ENCODE measurements at places on chromosomes 2 and 18.

- no peak for DNase-seq
Observed at GRCh38 chr2:138877421-138877820, 97.2 kb upstream of the NXPH2 start.

DNA sequence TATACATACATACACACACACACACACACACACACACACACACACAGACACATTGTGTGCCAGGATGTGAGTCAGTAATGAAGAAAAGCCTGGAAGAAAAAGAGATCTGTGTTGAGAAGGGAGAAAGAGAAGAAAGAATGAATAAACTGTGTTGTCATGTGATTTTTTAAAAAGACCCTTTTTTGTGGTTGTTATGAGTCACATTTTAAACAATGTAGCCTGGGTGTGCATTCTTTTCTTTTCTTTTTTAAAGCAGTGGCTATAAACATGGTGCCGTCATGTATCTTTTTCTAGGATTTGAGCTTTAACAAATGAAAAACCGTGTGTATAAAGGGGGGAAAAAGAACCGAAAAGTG lies 87.2 kb downstream of the NRP2 start:
- DNase-seq, result no peak

- no peak for DNase-seq
Observed at GRCh38 chr18:32469691-32470459, 807 bp downstream of the GAREM1 start.

DNA sequence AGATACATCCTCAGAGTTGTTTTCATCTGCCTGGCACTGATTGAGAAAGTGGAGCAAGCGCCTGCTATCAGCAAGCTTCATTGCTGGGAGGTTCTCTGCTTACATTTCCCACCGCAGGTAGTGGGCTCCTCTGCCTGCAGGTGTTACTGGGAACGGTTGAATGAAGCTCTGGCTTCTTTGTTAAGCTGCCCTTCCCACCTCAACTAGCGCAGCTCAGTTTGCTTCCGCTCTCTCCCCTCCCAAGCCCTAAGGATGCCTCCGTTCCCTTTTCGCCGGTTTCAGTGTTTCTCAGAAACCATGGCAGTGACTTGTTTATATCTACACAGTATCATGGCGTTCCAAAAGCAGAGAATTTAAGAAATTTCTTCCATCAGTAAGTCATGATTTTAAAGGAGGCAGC lies 72.2 kb upstream of the B3GNT7 start:
- DNase-seq, result no peak

GRCh38 chr2:83368916-83369315 lies 1090.2 kb downstream of the SUCLG1 start:
- DNase-seq, result no peak

DNA sequence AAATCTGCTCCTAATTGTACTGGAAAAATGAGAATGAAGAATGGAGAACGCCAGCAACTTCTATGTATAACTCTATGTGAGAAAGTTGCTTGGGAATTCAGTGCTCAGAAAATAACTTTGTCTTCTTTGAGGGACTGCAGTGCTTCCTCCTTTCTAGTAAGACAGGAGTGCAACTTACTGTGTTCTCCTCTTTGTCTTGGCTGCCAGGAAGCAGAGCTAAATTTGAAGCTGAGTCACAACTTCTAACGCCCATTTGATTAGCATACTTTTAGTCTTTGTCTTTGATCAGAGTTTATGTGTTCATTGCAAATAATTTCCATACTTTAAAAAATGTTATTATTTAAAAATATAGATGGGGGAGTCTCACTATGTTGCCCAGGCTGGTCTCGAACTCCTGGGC lies 6.6 kb downstream of the ARHGAP25 start:
- no peak for DNase-seq

DNA sequence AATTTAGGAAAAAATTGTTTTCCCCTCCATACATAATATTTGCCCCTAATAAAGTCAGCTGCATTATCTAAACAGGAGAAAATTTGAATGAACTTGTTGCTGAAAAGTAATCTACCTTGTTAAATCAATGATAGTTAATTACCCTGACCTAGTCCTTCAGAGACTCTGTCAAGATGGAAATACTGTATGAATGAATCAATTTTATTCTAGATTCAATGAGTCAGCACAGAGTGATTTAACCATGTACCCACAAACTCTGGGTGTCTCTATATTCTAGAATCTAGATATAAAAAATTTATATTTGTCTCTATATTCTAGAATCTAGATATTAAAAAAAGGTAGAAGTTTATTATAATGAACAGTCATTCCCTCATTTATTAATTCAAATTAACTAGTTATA lies 36.2 kb downstream of the NDUFAF7 start:
- no peak for DNase-seq

- DNase-seq, result no peak
Observed at GRCh38 chr2:64207573-64207972, 63.4 kb upstream of the PELI1 start.
